ENCODE measurements at places on chromosomes 16 and 17.

DNA sequence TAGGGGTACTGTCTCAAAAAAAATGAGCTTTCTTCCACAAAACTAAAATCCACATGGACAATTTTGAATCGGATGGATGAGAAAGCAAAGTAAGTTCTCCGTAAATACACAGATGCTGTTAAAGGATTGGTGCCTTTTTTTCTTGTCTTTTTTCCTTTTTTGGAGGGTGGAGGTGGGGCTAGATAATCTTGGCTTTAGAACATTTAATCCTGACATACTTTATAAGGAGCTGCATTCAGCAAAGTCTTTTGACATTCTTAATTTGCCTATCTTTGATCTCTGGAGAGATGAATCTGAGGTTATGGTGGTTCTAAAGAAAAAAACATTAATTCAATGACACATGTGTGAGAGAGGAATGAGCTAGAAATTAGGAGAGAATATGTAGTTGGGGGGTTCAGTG is 312.3 kb upstream of the KCNJ16 start:
- no peak for DNase-seq

- DNase-seq: no peak
Measured at GRCh38 chr17:6426356-6427101, 8.4 kb downstream of the AIPL1 start.

- DNase-seq: no peak
Measured at GRCh38 chr16:35631261-35631945, 2172.0 kb downstream of the TP53TG3F start.

DNA sequence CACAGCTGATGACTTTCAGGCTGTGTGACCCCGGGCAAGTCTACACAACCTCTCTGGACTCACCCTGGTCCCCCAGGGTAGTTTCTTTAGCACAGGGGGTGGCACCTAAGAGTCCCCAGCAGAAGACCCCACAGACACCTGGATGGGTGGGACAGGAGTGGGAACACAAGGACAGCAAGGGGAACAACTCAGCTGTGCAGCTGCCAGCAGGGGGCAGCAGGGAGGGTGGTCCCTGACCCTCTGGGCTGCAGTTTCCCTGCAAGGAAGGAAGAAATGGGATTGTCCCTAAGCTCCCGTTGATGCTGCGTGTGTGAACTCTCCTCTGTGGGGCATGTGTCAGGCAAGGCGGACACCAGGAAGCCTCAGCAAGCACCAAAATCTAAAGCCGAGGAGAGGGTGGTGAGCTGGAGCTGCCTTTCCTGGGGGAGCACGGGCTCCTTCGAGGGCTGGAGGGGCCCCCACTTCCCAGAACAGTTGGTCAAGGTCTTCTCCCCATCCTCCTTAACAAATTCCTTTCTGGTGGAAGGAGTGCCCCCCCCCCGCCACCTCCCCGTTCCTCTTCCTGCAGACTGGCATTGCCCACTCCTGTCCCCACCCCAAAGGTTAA is 24.1 kb upstream of the CDH5 start:
- no peak for DNase-seq

GRCh38 chr17:73291260-73291801 is 20.5 kb downstream of the CDC42EP4 start:
- peak; percentile 75 for DNase-seq

DNA sequence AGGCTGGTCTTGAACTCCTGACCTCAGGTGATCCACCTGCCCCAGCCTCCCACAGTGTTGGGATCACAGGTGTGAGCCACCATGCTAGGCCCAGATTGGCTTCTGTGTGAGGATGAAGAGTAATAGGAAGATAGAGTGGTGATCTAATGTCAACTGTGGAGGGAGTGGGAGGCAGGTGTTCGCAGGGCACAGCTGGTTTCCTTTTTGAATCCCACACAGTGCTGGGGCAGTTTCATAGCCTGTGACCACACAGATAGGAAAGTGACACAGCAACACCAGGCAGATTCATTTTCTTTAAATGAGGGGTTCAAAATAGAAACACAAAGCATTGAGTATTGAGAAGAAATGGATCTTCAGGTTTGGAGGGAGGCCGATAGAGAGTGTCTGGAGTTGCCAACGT is 540.3 kb downstream of the WWOX start:
- DNase-seq: no peak

DNA sequence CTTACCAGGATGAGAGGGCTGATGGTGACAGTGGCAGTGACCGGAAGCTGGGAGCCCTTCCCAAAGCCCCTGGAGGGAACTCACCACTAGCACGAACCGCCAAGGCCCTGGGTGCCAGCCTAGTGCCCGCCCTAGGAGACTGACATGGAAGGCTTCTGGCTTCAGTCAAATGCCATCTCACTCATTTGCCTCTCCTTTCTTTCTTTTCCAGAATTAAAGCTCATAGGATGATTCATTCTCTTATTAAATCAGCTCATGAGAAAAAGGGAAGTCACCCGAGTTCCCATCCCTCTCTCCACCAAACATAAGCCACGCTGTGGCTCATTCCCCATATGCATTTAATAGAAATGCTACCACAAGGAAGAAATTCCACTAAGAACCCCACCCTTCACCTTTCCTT is 12.1 kb downstream of the CUEDC1 start:
- no peak for DNase-seq

GRCh38 chr17:52674686-52675085 is 516.2 kb upstream of the CA10 start:
- DNase-seq: no peak

GRCh38 chr17:66981983-66982508 is 17.5 kb downstream of the CACNG4 start:
- no peak for DNase-seq

DNA sequence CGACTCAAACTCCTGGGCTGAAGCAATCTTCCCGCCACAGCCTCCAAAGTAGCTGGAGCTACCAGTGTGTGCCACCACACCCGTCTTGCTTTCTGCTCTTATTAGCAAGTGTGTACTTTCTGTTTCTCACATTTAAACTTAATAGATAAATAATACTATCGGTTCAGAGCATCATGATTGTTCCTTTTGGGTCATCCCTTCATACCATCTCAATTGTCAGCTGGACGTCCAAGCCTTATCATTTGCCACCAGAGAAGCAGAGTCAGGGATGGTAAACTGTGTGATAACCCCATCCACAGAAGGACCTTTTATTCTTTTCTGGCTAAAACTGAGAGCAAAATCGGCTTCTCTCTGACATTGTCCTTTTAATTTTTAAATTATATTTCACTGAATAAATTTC is 279.8 kb upstream of the GOT2 start:
- DNase-seq: no peak

DNA sequence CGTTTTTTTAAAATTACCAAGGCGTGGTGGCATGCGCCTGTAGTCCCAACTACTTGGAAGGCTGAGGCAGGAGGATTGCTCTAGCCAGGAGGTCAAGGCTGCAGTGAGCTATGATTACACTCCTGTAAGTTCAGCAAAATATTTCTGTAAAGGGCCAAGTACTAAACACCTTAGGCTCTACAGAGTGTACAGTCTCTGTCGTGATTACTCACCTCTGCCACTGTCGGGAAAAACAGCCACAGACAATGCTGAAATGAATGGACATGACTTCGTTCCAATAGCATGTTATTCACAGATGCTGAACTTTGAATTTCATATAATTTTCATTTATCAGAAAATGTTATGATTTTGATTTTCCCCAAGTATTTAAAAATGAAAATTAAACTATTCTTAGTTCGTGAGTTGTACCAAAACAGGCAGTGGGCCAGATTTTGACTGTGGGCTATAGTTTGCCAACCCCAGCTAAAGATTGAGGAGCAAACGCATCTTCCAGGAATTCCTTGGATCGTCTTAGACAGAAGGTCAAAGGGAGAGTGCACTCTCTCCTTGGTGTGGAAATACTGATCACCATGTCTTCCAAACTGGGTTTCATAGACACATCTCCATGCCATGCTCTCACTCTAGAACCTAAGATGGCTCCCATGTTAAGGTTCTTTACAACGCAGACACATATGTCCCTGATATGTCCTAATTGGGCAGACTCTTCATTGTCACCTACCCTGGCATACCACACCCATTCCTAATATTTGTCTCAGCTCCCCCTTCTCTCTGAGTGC is 89.5 kb downstream of the MARF1 start:
- DNase-seq: no peak

DNA sequence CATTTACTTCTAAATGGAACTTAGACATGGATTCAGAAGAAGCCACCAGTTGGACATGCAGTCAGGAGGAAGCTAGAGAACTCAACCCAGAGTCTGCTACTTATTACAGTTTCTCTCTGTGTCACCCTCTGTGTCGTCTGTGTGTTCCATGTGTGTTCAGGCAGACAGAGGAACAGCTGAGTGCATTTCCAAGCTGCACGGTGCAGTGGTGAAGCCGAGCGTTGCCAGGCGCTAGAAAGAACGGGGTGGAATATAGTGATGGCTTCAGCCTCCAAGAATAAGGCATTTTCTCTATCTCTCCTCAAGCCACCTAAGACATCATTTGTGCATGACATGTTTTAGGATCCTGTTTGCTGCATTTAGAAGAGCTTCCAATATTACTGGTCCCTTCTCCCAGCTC is 101.1 kb upstream of the CCL2 start:
- DNase-seq: no peak

- no peak for DNase-seq
Measured at GRCh38 chr17:64496348-64496785, 487 bp downstream of the POLG2 start.

- no peak for DNase-seq
Measured at GRCh38 chr16:1874854-1875253, 2.9 kb upstream of the MEIOB start.

DNA sequence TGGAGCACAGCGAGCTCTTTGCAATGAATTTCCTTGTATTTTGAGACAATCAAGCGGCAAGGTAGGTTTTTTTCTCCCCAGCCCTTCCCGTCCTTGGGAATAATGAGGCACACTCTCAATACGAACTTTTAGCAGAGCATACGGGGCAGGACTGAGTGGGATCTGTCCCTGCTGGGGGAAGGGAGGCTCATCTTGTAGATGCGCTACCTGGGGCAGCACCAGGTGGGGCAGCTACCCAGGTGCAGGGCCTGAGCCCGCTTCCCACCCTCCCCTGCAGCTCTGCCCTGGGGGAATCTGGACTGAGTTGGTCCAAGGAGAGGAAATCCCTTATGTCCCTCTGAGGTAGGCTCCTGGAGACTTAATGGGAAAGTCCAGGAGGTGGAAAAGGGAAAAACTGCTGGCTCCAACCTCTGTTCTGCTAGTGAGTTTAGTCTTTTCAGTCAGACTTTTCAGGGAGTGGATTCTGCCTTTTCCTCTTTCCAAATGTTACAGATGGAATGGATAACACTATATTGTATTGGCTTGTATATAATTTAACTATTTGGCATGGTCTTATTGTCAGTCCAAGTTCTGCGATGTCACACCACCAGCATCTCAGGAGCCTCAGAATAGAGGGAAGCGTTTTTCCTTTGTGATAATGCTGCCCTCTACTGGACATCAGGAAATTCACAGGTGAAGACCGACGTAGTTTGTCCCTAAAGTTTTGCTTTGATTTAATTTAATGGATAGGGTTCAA is 9.6 kb upstream of the CES1 start:
- peak; percentile 53 for DNase-seq

DNA sequence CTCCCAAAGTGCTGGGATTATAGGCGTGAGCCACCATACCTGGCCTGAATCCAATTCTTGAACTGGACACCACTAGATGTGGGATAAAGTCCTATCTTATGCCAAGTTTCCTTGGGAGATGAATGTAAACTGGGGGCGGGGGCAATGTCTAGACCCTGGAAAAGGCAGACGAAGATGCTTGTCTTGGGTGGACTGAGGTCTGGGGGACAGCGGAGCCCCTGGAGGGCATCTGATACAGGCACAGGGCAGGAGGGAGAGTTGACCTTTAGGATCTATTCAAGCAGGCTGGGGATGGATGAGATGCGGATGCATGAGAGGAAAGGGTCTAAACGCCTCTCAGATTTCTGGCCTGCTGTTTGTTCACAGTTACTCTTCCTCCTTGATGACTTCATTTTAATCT is 11.7 kb downstream of the C1QTNF1 start:
- no peak for DNase-seq

DNA sequence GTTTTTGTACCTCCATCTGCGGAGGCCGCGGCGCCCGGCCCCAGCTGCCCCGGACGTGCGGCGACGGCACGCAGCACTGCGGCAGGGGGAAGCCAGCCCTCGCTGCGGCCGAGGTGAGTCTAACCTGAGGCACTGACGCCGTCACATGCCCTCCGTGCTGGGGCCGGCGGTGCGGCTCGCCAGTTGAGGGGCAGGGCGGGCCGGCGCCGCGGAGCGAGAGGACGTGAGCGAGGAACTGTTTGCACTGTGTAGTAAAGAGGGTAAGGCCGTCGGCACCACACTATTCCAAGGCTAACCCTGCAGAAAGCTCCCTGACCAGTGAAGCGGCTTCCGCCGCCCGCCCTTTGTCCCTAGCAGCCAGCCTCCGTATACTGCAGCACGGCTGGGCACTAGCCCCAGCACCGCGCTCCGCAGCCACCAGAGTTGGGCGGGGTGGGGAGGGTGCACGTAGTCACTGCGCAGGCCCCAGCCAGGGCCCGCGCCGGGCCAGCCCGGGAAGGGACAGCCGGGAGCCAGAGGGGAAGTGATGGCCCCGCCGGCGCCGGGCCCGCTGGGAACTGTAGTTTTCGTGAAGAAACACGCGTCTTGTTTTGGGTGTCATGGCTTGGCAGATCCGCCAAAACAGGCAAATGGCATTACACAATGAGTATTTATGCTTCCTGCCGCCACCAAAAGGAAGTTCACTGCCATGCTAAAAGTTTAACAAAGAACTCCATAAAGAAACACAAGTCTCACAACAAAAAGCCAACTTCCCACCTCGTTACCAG is 580 bp upstream of the KANSL1 start:
- DNase-seq: peak; percentile 92

- DNase-seq: no peak
Measured at GRCh38 chr16:7362231-7362630, 29.6 kb downstream of the RBFOX1 start.

- DNase-seq: no peak
Measured at GRCh38 chr16:80733407-80733806, 71.0 kb downstream of the CDYL2 start.

GRCh38 chr16:22369221-22369811 is 5.1 kb downstream of the CDR2 start:
- DNase-seq: no peak

- peak; percentile 5 for DNase-seq
Measured at GRCh38 chr17:40547079-40547784, 18.0 kb downstream of the CCR7 start.

DNA sequence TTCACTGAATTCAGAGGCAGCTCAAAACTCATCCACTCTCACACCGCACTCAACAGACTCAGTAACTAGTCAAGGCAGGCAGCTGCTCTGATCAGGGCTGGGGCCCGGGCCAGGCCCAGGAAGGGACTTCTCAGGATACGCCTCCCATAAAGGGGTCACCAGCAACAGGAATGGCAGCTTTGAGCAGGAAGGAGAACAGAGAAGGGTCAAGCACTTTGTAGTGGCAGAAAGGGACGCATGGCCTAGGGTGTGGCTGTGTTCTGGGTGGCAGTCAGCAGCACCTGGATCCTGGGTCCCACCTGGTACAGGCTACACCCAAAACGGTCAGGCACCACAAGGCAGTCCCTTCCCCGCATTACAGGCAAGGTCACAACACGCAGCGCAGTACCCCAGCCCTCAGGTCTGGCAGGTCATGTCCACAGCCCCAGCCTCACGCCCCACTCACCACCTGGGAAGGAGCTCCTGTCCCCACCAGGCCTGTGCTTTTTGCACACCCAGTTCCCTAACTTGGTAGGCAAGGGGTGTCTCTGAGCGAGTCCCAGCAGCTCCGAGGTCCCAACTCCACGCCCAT is 99.7 kb downstream of the ZNF778 start:
- no peak for DNase-seq

All from tibial nerve (tissue), 4 donors.